ENCODE measurements at places on chromosomes 3 and 15.
A peak's percentile ranks its signal among the peaks of the same experiment; 100 is the strongest.

DNA sequence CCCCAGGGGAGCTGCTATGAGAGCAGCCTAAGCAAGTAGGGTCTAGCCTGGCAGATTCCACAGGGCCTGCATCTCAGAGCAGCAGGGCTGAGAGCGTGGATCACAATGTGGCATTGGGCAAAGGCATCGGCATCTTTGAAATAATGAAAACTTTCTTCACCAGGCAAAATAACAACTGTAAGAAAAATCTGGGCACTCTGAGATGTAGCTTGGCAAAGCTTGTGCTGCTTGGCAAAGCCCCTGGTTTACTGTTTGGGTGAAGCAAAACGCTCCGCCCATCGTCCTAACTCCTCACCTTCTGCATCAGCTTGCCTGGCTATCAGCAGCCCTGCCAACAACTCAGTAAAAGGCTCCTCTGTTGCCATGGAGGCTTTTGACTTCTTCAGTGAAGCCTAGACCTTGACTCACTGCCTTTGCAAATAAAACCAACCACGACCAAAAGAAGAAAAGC is 212.8 kb upstream of the EIF1B start:
- DNase-seq, result no peak

DNA sequence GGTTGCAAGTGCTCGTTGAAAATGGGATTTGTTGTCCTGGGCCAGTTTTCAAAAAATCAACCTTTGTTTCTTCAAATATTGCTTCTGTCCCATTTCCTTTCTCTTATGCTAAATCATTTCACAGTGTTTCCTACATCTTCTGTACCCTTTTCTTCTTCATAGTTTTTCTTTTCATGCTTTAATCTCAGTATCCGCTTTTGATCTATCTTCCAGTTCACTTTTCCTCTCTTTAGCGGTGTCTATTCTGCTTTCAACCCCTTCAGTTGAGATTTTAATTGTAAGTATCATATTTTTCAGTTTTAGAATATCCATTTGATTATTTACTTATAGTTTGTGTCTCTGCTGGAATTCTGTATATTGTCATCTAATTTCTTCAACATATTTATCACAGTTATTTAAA is 311.7 kb upstream of the TPM1 start:
- DNase-seq, result no peak

GRCh38 chr15:90400759-90401314 is 12.8 kb downstream of the IQGAP1 start:
- DNase-seq, result peak; percentile 72

- no peak for DNase-seq
Measured at GRCh38 chr3:123412076-123412475, 36.8 kb downstream of the ADCY5 start.

DNA sequence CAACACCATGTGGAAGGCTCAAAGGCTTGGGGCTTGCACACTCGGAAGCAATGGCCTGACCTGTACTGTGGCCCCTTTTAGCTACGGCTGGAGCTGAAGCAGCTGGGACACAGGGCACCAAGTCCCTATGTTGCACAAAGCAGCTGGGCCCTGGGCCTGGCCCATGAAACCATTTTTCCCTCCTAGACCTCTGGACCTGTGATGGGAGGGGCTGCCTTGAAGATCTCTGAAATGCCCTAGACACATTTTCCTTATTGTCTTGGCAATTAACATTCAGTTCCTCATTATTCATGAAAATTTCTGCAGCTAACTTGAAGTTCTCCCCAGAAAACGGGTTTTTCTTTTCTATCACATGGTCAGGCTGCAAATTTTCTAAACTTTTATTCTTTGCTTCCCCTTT is 85.6 kb upstream of the ALDH1A3 start:
- DNase-seq, result no peak

DNA sequence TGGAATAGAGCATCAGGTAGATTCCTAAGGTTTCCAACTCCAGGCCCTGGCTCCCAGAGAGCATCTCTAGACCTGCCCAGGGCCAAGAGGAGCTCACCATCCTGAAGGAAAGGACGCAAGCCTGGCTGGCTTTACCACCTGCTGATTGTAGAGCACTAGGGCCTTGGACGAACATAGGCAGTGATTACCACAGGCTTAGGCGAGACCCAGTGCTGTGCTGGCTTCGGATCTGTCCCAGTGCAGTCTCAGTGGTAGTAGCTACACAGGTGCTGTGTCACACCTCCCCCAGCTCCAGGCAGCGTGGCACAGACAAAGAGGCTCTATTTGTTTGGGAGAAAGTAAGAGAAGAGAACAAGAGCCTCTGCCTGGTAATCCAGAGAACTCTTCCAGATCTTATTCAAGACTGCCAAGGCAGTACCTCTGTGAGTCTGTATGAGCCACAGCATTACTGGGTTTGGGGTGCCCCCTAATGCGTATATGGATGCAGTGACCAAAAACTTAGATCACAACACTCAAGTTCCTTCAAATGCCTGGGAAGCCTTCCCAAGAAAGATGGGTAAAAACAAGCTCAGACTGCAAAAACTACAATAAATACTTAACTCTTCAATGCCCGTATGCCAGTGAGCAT is 25.4 kb downstream of the ISG20 start:
- DNase-seq, result peak; percentile 67

DNA sequence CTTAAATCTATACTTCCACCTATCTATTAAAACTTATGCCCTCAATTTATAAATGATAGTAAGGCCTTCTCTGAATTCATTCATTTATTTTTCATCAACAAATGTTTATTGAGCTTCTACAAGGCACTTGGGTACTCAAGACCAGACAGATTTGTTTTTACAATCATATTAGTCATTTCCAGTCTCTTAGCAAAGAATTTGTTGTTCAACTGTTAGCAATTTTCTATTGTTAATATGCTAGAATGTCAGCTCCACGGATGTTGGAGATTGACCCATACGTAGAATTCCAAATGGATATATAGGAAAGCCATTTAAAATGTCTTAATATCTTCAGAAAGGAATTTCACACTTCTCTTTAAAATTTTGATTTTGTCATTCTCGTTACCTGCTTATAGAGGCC is 36.7 kb downstream of the ZBTB38 start:
- DNase-seq, result no peak

DNA sequence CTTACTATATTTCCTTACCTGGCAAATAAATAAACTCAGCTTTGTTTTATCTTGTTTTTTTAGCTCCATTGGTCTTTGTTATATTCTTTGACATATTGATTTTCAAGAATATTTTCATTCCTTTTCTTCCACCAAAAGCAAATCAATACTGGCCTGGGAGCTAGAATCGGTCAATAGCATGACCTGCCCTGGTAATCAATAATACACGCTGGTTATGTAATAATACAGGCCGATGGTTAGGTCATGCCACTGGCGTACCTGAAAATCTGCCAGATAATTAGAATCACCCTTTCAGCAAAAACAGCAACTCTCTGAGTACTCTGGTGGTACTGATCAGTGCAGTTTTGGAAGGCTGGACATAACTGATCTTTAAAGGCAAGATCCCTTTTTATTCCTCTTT is 39.9 kb downstream of the PEAK1 start:
- DNase-seq, result no peak

- no peak for DNase-seq
Measured at GRCh38 chr3:162684260-162684659, 1187.7 kb downstream of the OTOL1 start.

GRCh38 chr3:59873576-59874230 is 823.9 kb upstream of the CFAP20DC start:
- no peak for DNase-seq

DNA sequence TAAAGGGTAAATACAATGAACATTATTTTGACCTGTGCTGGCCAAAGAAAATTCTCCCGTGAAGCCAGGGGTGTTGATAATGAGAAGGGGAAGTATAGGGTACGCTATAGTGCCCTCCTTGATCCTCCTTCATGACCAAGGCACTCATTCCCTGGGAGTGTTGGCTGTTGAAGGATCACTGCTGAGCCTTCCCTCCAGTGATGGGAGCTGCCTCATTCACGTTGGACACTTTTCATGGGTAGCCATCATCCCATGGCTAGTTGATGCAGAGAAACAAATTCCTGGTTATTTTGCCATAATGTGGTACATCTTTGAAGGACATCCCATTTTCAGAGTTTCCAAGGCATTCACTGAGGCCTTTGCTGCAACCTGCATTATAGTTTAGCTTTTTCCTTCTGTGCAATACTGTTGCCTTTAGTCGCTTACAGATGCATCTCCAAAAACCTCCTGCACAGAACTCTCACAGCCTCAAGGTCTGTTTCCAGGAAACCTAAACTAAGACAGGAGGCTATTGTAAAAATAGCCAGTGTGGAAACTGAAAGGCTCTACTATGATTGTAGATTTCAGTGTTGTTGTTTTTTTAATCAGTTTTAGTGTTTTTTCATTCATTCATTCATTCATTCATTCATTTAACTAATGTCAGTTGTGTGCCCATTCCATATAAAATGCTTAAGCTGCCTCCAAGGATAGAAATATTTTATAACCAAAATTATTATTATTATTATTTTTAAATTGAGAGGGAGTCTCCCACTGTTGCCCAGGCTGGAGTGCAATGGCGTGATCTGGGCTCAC is 40.8 kb downstream of the TGFBR2 start:
- DNase-seq, result no peak

All from activated CD4-positive, alpha-beta memory T cell treated with anti-CD3 and anti-CD28 coated beads for 36 hours (primary cell).